ENCODE measurements at places on chromosomes 11 and 22.
A peak's percentile ranks its signal among the peaks of the same experiment; 100 is the strongest.

GRCh38 chr11:110774138-110775014 is 62.1 kb upstream of the ARHGAP20 start:
- DNase-seq = no peak

DNA sequence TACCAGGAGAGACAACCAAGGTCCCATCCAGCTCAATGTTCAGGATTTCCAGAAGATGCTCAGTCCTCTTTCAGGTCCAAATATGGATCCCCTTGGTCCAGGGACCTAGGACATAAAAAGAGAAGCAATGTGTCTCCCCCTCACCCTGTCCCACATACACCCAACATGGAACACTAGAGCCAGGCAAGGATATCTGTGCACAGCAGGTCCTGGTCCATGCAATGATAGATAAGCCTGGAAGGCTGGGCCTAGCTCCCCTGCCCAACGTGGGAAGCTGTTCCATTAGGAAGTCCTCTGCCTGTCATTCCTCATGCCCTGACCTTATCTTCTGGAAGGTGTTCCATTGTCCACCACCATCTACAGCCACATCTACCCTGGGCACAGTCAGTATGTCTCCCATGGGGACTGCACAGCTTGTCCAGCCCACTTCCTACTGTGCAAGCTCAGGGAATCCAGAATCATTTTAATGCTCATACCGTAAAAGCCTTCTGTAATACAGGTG is 1434.8 kb downstream of the TBC1D22A start:
- no peak for DNase-seq

- DNase-seq = no peak
These were observed 64.3 kb downstream of the ETS1 start for GRCh38 chr11:128522943-128523518.

GRCh38 chr11:61959114-61959513 is 8.3 kb downstream of the FTH1 start:
- no peak for DNase-seq

GRCh38 chr11:129291546-129291945 is 84.1 kb upstream of the BARX2 start:
- DNase-seq = peak; percentile 46

All from skin of body (tissue), 3 donors.